ENCODE measurements at places on chromosomes 16 and 17. TPM values are rescaled to one million over a fixed set of nuclear protein-coding genes. Genes with fewer than 3 reads are reported as not detected.

Gene HS3ST2
- total RNA-seq: 2.0 TPM

Gene CDC27
- 80.3 TPM for total RNA-seq

Gene MVP
- 158 TPM for total RNA-seq

Gene SLC38A8
- not detected for total RNA-seq

Gene ITGAE
- total RNA-seq: 28.5 TPM

DNA sequence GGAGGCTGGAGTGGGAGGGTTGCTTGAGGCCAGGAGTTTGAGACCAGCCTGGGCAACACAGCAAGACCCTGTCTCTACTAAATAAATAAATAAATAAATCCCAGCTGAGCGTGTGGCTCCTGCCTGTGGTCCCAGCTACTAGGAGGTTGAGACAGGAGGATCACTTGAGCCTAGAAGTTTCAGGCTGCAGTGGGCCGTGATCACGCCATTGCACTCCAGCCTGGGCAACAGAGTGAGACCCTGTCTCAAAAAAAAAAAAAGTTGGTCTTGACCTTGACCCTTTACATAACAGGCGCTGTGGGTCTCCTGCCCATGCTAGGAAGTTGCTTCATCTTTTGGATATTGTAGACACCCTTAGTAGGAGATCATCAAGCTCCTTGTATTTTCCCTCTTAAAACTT is 11.4 kb downstream of the ACSF2 start:
- DNase-seq: no peak

- DNase-seq: no peak
Measured at GRCh38 chr17:41322094-41322902, 6.8 kb upstream of the KRTAP17-1 start.

DNA sequence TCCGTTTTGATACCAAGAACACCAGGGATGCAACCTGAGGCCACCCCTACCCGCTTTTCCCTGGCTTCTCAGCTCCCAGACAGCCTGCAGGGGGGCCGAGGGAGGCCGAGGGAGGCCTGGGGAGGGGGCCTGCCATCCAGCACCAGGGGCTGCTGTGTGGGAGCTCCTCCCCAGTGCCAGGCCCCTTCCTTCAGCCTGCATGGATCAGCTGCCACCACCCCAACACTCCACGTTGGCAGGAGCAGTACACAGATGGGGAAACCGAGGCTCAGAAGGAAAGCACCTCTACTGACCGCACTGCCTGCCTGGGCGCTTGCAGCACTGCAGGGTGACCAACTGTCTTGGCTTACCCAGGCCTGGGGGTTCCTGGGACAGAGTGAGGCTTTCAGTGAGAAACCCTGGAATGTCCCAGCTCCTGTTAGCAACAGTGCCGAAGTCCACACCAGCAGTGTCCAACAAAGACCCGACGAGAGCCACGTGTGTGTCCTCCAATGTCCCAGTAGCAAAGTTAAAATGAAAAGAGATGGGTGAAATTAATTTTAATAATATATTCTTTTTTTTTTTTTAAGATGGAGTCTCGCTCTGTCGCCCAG is 5.3 kb upstream of the OSGIN1 start:
- no peak for DNase-seq

- DNase-seq: no peak
Measured at GRCh38 chr16:74951206-74951605, 33.7 kb downstream of the WDR59 start.

DNA sequence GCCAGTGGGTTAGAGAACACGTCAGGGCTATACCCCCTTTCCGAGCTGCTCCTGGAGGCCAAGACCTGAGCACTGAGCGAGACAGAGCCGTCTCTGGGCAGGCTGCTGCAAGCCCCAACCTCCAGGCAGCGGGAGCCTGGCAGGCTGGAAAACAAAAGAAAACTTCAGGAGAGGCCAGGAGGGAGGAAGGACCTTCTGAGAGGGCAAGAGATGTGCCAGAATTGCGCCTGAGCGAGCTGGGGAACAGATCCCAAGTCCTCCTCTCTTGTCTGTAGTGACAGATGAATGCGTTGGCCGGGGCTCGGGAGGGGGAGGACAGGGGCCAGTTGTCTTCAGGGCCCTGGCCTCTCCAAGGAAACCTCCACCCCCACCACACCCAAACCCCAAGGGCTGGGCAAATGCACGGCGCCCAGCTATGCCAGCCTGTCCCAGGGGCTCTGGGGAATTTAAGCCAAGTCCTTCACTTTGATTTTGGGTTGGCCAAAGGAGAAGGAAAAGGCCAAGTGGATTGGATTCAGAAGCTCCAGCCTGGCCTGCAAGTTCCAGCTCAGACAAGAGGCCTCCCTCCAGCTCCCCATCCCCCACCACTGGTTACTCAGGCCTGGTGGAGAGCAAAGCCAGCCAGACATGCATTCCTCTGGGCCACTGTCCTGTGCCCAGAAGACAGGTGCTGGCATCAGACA is 18.1 kb downstream of the SDK2 start:
- no peak for DNase-seq

All from ureter (tissue), 1 donor.